ENCODE measurements at places on chromosomes 7 and 10.
A peak's percentile ranks its signal among the peaks of the same experiment; 100 is the strongest.

DNA sequence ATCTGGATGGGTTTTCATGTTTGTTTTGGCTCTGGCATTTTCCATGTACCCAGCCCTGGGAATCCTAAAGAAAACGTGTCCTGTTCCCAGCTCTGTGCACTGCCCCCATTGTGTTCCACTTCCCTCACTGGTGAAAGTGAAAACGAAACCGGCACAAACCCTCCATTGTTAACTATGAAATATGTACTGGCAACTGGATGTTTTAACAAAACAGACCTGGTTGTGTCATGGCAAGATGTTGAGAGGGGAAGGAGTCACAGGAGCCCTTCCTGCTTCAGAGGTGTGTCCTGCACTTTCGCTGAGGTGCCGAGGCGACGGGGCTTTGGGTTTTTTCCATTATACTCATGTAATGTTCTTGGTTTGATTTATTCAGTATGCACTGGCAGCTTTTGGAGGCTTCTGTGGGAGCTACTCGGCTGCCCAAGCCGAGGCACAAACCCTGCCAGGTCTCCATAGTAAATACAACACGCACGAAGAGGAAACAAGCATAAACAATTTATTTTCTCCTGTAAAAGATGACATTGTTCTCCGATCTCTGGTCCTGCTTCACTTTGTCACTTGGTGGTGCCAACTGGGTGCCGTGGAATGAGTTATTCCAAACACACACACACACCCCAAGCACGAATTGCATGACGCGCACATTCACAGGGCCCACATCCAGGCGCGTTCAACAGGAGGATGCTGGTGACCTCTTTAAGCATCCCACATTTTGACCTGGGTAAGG, 118.2 kb downstream of the CDK6 start:
- no peaks in the 10 kb centered on the region for H3K27me3 ChIP-seq
- H3K4me3 ChIP-seq: peak overlapping the region; percentile 83
- peaks cover 58% of the 10 kb centered on the region for H3K4me1 ChIP-seq
- peak overlapping the region; percentile 82 for H3K27ac ChIP-seq
- H3K36me3 ChIP-seq: peaks cover 38% of the 10 kb centered on the region

DNA sequence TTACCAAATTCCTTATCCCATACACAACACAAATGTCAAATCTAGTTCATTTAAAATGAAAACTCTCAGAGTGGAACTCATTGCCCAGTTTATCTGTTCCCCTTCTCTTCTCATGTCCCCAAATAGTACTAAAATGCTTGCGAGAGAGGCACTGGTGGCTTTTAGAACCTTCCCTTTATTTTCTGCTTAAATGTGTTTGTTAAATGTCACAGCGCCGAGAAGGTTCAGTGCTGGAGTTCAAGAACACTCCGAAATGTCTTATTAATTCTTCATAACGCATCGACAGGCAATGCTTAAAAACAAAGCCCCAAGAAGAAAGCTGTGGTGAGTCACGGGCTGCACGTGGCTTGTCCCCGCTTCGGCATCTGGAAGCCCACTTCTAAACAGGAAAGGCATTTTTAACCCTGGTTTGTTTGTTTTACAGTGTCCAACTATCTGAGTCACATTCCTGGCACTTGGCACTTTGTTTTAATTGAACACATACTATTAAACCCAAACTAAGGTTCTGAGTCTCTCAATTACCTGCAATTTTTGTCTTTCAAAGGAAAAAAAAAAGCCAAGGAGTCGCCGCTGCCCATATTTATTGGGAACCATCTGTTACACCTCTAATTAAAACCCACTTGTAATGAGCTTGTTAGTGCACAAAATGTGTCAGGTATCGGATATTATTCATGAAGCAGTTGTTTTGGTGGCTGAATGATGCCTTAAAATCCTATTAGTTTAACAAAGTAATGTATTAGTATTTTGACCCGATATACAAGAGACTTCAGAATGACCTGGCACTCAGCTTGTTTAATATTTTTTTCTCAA, 49.9 kb upstream of the MGMT start:
- H3K27me3 ChIP-seq: peaks cover 12% of the 10 kb centered on the region
- no peaks in the 10 kb centered on the region for H3K4me1 ChIP-seq
- H3K27ac ChIP-seq: no peak overlapping the region
- H3K4me3 ChIP-seq: no peak overlapping the region
- H3K36me3 ChIP-seq: no peaks in the 10 kb centered on the region
- no peak for DNase-seq

GRCh38 chr7:64890761-64891362, 12.2 kb upstream of the ZNF273 start:
- DNase-seq: no peak
- H3K4me1 ChIP-seq: peaks cover 11% of the 10 kb centered on the region
- H3K36me3 ChIP-seq: no peaks in the 10 kb centered on the region
- no peak overlapping the region for H3K4me3 ChIP-seq
- no peak overlapping the region for H3K27ac ChIP-seq
- H3K27me3 ChIP-seq: peaks cover 28% of the 10 kb centered on the region

- no peaks in the 10 kb centered on the region for H3K4me1 ChIP-seq
- no peak overlapping the region for H3K4me3 ChIP-seq
- H3K36me3 ChIP-seq: peaks cover 4% of the 10 kb centered on the region
- H3K27ac ChIP-seq: no peak overlapping the region
- no peak for DNase-seq
Observed at GRCh38 chr7:54712820-54713219, 46.2 kb downstream of the SEC61G start.

All from natural killer cell treated with Interleukin-12 subunit alpha and Interleukin-12 subunit beta and Interleukin-15 and Interleukin-18, amount 100 ng/mL, for 72 hours (primary cell).